ENCODE measurements at places on chromosomes 4 and X.

DNA sequence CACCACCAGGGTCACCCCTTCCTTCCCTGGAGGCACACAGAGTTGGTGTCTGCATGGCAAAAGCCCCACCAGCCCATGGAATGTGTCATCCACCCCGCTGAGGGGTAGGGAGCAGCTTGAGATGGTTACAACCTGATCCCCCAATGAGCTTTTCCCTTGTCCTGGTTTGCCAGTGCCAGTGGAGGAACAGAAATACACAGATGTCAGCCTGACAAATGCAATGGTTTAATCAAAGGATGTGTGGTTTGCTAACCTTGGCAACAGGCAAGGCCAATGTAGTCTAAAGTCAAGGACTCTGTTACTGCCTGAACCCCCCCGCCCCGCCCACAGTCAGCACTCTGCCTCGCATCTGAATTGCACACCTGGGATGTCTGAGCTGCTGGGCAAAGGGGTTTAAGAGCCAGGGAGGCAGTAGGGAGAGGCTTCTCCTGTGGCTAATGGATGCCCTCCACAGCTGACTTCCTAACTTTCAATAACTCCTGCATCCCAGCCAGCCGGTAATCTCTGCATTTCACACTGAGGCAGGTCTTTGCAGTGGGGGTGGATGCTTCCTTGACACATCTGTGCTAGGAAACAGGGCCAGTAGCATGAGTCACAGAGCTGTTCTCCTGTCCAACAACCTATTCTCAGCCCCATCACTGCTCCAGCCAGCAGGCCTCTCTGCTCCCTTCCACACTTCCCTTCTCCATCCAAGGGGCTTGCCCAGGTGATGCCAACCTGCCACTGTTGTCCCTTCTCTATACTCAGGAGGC is 137.5 kb downstream of the AMMECR1 start:
- DNase-seq: no peak

GRCh38 chr4:16995451-16995850 is 97.0 kb upstream of the LDB2 start:
- DNase-seq: no peak

DNA sequence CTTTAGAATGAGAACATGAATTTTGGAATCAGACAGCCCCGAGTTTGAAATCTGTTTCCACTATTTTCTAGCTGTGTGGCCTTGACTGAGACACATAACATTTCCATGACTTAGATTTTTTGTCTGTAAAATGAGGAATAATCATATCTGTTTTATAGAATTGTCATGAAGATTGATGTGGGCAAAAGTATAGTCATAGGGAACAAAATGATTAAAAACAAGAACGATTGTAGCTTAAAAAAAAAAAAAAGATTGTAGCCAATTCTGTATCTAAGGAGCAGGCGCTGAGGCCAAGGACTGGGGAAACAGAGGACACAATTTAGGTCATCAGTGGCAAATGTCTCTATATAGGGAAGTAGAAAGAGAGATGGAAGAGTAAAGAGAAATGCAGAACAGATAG is 201.6 kb upstream of the C1QTNF7 start:
- no peak for DNase-seq

DNA sequence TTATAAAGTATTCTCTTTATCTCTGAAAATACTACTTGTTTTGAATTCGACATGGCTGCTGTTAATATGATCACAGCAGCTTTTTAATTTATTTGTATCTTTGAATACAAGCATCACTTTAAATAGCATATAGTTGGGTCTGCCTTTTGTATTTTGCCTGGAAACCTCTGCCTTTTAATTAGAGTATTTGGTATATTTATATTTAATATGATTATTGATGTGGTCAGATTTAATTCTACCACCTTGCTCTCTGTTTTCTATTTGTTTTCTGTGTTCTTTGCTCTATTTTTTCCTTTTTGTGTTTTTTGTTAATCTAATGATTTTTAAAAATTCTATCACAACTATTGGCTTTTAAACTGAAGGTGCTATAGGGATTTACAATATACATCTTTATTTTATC is 21.7 kb downstream of the STK32B start:
- no peak for DNase-seq
